ENCODE measurements at places on chromosomes 5 and 9. TPM values are rescaled to one million over a fixed set of nuclear protein-coding genes. Genes with fewer than 3 reads are reported as not detected.

The IFNA2 gene
- total RNA-seq: not detected

GRCh38 chr9:116928884-116929283, 241.8 kb downstream of the TRIM32 start:
- no peak for DNase-seq

The PRKAA1 gene
- total RNA-seq: 59.7 TPM

The IL9 gene
- total RNA-seq: not detected

The CD274 gene
- total RNA-seq: 0.54 TPM

DNA sequence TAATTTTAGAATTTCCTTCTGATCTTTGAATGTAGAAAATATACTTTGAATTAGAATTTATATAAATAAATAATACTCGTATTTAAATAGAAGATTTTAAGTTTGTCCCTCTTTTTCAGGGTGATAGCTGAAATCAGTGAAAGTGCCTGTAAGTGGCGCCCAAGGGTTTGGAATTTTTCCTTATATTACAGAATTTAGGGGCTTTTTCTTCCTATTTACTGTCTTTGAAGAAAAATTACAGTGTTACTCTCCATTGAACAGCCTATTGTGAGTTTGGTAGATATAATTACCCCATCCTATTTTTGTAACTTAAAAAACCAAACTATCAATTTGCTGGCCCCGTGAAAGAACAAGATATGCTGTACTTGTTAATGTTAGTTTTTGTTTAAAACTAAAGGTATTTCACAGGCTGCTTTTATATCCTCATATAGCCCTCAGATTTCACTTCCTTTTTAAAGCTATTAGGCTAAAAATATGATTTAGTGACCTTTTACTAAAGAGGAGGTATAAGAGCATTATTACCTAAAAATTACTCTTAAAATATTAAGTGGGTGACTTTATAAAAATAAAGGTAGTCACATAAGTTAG, 3.2 kb downstream of the MAP3K1 start:
- no peak for DNase-seq

DNA sequence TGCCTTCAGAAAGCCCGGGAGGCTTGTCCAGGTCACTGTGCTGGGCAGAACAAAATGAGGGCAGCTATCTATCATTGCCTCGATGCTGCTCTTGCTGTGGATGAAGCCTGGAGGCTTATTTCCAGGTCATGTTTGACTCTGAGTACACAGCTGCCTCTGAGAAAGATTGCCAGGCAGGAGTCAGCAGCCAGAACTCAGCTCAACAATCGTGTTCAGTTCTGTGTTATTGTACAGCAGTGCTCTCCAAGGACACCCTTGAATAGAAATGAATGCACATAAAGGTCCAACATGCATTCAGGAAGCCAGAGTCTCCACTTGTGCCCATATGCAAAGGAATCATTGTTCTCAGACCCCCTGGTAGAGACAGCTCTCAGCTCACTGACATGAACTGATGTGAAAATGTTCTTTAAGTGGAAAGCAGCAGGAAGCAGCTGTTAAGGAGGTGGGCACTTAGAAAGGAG, 61.7 kb upstream of the ZFR start:
- no peak for DNase-seq

GRCh38 chr5:172896465-172896864, 62.4 kb downstream of the ERGIC1 start:
- no peak for DNase-seq

The FBLL1 gene
- 20.9 TPM for total RNA-seq

GRCh38 chr5:73928476-73929070, 302.6 kb downstream of the ARHGEF28 start:
- no peak for DNase-seq

DNA sequence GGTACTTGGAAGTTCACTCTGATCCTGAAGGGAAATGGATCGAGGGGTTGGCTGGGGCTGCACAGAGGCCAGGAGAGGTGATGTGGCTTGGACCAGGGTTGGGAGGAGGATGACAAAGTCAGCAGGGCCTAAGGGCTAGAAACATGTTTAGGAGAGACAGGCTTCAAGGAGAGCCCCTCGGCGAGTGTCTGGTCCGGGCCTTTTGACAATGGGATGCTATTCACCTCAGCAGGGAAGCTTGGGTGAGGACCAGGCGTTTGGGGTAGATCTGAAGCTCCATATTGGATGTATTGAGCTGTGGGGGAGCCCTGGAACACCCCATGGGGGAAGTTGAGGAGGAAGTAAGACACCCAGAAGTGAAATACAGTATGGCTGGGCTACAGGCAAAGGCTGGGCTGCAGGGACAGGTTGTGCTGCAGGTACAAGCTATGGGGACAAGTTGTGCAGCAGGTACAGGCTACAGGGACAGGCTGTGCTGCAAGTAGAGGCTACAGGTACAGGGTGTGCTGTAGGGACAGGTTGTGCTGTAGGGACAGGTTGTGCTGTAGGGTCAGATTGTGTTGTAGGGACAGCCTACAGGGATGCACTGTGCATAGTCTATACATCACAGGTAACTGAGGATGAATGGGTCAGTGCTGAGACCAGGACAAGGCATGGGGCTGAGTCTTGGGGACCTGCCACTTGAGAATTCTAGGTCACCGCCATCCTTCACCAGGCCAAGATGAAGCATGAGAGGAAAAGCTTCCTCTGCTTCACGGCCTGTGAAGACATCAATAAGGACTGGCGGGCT, 22.7 kb upstream of the FIBCD1 start:
- DNase-seq: no peak

The NKD2 gene
- 8.0 TPM for total RNA-seq

DNA sequence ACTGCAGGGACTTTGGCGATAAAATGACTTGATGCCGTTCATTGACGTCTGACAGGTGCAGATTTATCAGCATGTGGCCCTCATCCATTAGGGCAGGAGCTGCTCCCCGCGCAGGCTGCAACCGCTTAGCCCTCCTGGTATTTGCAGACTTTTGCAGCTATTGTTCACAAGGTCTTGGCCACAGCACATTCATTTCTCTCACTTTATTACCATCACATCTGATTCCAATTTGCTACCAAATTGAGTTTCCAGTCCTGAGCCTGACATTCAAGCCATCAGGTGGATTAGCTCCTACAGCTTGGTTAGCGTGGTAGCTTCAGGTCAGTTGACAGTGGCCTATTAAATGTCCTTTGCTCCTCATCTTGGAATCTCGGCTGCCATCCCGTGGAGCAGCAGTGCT, 299.2 kb downstream of the CD180 start:
- DNase-seq: no peak

- no peak for DNase-seq
These were observed 199.8 kb downstream of the LRRC70 start for GRCh38 chr5:62778316-62779009.

DNA sequence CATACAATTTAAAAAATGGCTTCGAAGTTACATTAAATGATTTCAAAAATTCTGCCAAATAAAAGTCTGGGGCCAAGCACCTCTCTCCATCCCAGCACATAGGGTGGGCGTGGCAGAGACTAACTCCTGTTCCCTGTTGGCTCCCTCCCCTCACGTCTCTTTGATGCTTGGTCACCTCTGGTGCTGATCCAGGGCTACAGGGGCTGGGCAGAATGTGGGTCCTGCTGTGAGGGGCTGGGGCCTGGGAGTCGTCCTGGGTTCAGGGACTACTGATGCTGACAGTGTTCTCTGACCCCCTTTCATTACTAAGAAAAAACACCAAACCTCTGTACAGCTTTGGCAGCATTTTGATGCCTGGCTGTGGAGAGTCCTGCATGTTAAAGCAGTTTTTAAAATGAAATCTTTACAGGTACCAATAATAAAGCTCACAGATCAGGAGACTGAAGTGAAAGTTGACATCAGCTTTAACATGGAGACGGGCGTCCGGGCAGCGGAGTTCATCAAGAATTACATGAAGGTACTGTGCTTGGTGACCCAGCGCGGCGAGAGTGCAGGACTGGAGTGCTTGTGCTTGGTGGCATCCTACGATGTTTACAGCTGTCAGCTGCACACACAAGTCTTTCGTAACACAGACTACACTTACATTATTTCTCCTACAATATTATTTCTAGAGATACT, 29.0 kb downstream of the TENT4A start:
- DNase-seq: no peak
